Mucosa of descending colon (tissue), 3 donors: ENCODE measurements at places on chromosomes 4 and X. TPM values are rescaled to one million over a fixed set of nuclear protein-coding genes. Genes with fewer than 3 reads are reported as not detected.

The MTNR1A gene
- 4.9 TPM for total RNA-seq

The MAGED4B gene
- 15.7 TPM for total RNA-seq

The ZNF185 gene
- 6.9 TPM for total RNA-seq

The DCX gene
- total RNA-seq, result 0.22 TPM

The FGFBP2 gene
- not detected for total RNA-seq

The NR3C2 gene
- total RNA-seq, result 108 TPM

- DNase-seq, result no peak
Measured at GRCh38 chr4:87011340-87012034, 76.7 kb downstream of the AFF1 start.

DNA sequence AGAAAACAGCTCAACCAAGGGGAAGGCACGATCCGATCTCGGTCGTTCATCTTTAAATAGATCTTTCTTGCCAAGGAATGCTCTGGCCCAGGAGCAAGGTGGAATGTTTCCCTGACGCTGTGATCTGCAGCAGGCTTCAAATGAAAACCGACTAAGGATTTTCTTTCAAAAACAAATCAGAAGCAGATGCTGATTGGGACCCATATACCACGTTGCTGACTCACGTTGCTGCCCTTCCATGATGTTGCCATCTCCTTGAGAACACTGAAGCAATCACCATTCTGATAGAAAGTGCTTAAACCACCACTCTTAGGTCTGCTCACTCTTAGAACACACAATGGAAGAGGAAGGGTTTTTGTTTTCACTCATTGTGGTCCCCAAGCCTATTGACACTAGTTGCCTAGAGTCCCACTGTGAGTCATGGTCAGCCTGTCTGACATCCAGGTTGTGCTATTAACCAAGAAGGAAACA lies 26.1 kb downstream of the LAMTOR3 start:
- no peak for DNase-seq

DNA sequence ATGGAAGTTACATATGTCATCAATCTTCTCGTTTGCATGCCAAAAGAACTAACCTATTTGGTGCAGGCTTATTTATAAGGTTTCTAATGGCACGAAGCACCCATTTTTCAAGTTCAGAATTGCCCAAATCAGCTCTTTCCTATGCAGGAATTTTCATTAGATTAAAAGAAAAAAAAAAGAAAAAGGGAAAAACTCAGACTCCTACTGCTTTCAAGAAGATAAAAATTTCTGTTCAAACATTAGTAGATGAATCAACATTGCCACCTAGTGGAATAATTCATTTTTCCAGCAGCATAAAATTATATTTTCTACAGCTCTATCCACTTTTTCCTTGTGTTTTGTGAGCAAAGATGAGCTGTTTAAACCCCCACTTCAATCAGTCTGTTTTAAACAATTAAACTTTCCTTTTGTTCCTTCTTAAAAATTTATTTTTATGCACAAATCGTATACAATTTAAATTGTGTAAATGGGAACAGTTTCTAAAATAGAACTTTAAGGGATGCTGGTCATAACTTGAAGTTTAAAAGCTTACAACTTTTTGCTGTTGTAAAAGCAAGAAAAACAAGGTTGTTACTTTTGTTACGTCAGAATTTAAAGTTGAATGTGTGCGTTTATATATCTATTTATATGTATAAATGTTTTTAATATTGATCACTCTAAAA lies 309.9 kb downstream of the ARAP2 start:
- no peak for DNase-seq

DNA sequence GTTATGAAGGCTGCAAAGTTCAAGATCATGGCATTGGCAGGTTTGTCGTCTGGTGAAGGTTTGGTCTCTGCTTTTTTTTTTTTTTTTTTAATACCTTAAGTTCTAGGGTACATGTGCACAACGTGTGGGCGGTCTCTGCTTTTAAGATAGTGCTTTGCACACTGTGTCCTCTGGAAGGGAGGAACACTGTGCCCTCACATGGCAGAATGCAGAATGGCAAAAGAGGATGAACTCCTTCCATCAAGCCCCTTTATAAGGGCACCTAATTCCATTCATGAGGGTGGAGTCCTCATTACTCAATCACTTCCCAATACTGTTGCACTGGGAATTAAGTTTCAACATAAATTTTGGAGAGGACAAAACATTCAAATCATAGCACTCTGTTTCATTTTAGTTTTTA lies 101.4 kb downstream of the GLRA2 start:
- DNase-seq, result no peak

DNA sequence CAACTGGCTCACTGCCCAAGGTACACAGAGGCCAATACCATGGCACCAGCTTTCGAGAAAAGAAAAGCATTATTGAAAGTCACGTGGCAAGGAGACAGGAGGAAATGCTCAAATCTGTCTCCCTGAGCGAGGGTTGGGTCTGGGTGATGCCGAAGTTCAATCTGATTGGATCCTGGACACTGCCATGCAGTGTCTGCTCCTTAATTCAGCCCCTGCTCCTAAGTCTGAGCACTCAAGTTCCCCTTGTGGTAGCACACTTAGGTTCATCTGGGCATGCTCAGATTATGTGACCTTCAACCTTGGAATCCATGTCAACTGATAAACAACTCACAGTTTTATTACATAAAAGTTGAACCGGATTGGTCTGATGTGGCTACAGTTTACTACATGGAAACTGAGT lies 512.6 kb upstream of the GALNT7 start:
- no peak for DNase-seq

- no peak for DNase-seq
Measured at GRCh38 chr4:104524026-104524425, 29.3 kb upstream of the CXXC4 start.

GRCh38 chr4:176435901-176436292 lies 116.1 kb downstream of the SPCS3 start:
- no peak for DNase-seq

DNA sequence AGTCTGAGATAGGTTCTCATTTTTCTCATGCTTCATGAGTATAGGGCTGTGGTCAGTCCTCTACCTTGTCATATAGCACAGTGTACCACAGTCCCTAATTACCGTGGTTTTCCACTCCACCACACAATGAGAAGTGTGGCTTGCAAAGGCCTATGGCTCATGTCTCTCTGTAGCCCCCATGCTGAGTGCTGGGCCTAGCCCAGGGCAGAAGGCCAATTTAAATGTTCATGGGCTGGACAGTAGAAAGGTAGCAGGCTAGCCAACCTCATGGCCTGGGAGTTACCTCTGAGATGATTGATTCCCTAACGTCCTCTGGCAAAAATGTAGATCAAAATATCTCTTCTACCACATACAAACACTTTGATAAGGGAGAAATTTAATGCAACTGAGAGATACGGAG lies 222.5 kb downstream of the AFF2 start:
- DNase-seq, result no peak

- DNase-seq, result no peak
Measured at GRCh38 chr4:98521486-98521885, 136.9 kb downstream of the TSPAN5 start.

DNA sequence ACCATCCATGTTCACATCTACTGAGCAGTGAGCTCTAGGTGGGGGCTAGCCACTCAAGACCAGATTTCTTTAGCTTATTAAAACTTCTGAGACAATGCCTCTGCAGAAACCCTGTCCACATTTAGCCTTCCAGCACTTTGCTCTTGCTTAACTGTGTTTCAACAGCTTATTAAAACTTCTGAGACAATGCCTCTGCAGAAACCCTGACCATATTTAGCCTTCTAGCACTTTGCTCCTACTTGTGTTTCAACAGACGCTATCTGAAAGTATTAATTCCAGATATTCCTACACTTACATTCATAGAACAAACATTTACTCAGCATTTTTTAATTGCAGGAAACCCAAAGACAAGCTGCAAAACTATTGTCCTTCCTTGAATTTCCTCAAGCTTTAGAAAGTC lies 91.9 kb downstream of the SEL1L3 start:
- DNase-seq, result no peak

- no peak for DNase-seq
Measured at GRCh38 chrX:30039768-30040167, 175.6 kb upstream of the MAGEB2 start.

DNA sequence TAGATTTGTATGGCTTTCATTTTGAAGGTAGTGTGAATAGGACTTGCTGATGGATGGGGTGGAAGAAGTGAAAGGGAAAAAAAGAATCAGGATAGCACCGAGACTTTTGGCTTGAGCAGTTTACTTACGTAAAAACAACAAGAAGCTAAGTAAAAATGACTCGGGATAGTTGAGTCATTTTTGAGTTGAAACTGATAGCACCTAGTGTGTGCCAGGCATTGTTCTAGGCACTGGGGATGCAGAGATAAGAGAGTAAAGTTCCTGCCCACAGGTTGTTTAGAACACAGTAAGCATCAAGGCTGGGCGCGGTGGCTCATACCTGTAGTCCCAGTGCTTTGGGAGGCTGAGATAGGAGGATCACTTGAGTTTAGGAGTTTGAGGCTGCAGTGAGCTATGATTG lies 34.7 kb downstream of the ADD1 start:
- DNase-seq, result no peak

- no peak for DNase-seq
Measured at GRCh38 chr4:2436301-2436700, 17.5 kb downstream of the CFAP99 start.

GRCh38 chr4:101697266-101697665 lies 93.3 kb upstream of the BANK1 start:
- no peak for DNase-seq

- no peak for DNase-seq
Measured at GRCh38 chrX:140944710-140945109, 57.7 kb upstream of the SPANXB1 start.
